ENCODE measurements at places on chromosomes 2 and 18.
A peak's percentile ranks its signal among the peaks of the same experiment; 100 is the strongest.

- DNase-seq = no peak
Measured at GRCh38 chr2:102166189-102166845, 20.5 kb upstream of the IL1RL2 start.

- DNase-seq = no peak
Measured at GRCh38 chr2:133169274-133169912, 398.9 kb downstream of the NCKAP5 start.

GRCh38 chr2:46508312-46508711 is 28.9 kb downstream of the TMEM247 start:
- no peak for DNase-seq

DNA sequence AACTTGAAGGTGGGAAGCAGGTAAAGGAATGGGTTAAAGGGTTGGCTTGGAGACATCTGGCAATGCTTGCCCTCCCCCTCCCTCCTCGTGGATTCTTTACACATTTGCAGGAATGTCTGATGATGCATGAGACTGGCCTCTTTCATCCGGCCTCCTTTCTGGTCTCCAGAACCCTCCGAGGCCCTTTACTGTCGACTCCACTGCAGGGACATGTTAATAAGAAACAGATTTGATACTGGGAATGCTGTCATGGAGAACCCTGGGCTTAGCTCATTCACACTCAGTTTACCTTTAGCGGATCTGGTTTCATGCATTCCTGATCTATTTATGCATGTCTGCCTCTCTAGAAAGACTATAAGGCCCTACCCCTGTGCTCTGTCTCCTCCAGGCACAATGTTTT is 238.7 kb downstream of the TGIF1 start:
- DNase-seq = no peak

GRCh38 chr2:207133458-207133819 is 32.3 kb downstream of the KLF7 start:
- DNase-seq = peak; percentile 55

GRCh38 chr2:21371499-21372003 is 247.8 kb downstream of the TDRD15 start:
- no peak for DNase-seq
